ENCODE measurements at places on chromosomes 16 and 17. TPM values are rescaled to one million over a fixed set of nuclear protein-coding genes. Genes with fewer than 3 reads are reported as not detected.

DNA sequence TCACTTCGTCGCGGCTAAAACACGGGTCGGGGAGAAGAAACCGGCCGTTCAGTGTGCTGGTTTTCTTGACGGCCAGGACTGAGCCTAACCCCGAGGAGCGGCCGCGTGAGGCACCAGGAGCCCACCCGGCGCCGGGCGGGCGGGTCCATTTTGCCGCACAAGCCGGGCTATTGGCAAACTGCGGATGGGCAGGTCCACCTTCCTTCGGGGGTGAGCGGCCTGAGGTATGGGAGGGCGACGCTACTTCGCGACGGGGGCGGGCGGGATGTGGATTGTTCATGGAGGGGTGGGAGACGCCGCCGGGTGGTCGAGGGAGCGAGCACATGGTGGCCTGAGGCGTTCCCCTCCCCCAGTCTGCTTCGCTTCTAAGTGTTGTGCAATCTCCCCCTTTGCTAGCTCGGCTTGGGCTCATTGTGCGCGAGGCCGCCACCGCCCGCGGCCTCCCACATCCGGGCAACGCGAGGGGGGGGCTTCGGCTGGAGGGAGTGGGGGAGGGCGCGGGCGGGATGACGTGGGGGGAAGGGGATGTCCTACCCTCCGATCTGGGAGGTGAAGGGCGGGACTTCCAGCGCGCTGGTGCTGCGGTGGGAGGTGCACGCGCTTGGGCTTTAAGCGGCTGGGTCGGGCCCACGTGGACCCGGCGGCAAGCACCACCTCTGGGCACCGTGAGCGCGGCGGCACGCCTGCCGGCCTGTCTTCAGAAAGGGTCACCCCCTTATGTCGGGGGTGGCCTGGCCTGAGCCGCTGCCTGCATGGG is 5.9 kb upstream of the CD68 start:
- H3K4me3 ChIP-seq = peak overlapping the region; percentile 77
- H3K36me3 ChIP-seq = peaks cover 63% of the 10 kb centered on the region
- H3K27ac ChIP-seq = peak overlapping the region; percentile 97
- peak; percentile 90 for DNase-seq

- H3K27ac ChIP-seq = peak overlapping the region; percentile 13
- H3K4me1 ChIP-seq = peaks cover 2% of the 10 kb centered on the region
- H3K36me3 ChIP-seq = peaks cover 7% of the 10 kb centered on the region
- H3K4me3 ChIP-seq = no peak overlapping the region
Measured at GRCh38 chr16:12406926-12407690, 396.6 kb downstream of the CPPED1 start.

DNA sequence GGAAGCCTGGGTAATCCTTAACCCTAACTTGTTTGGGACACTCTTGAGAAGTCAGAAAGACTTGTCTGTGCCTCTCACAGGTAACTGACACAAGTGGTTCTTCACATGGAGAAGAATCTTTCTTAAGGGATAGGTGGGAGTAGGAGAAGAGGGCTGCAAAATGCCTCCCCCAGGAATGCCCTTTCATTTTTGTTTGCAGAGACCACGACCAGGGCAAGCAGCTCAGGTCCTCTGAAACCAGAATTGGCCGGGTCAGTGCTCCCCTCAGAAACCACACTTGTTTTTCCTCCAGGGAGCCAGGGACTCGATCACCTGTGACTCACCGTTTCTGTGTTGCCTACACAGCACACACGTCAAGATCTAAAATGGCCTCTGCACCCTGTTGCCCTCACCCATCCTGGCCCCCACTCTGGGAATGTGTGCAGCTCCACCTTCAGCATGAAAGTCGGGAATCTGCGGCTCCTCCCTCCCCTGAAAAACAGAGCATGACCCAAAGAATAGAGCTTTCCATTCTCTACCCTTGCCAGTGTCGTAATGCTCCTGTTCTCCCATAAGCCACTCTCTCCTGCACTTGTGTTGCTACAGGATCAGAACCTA is 36.1 kb downstream of the HNF1B start:
- no peaks in the 10 kb centered on the region for H3K4me1 ChIP-seq
- DNase-seq = peak; percentile 53
- H3K36me3 ChIP-seq = no peaks in the 10 kb centered on the region
- no peak overlapping the region for H3K27ac ChIP-seq
- no peak overlapping the region for H3K4me3 ChIP-seq

The SECTM1 gene
- 5.2 TPM for polyA plus RNA-seq

DNA sequence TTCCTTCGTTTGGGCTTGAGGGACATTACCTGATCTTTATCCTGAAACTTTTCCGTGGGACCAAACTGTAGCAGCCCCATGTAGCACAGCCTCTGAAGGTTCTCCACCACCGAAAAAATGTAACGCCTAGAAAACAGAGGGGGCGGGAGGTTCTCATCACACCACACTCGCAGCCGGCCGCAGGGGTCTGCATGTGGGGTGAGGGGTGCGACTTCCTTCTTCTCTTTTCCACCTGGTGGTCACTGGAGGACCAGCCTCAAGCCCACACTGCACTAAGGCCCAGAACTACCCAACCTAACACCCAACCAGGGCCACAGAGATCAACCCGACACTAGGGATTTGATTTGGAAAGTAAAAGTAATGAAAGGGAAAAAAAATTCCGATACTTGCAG is 57.1 kb downstream of the GTF3C1 start:
- no peak for DNase-seq
- peaks cover 74% of the 10 kb centered on the region for H3K36me3 ChIP-seq
- no peaks in the 10 kb centered on the region for H3K27me3 ChIP-seq
- peaks cover 12% of the 10 kb centered on the region for H3K4me1 ChIP-seq
- H3K4me3 ChIP-seq = no peak overlapping the region
- H3K27ac ChIP-seq = no peak overlapping the region

GRCh38 chr17:30005709-30006320 is 64.4 kb downstream of the EFCAB5 start:
- no peaks in the 10 kb centered on the region for H3K27me3 ChIP-seq
- peaks cover 7% of the 10 kb centered on the region for H3K4me1 ChIP-seq

GRCh38 chr16:11257131-11257938 is 1.3 kb upstream of the SOCS1 start:
- H3K27me3 ChIP-seq = no peaks in the 10 kb centered on the region
- H3K27ac ChIP-seq = peak overlapping the region; percentile 97
- H3K4me3 ChIP-seq = peak overlapping the region; percentile 77
- peaks cover 16% of the 10 kb centered on the region for H3K4me1 ChIP-seq
- peak; percentile 84 for DNase-seq

The KRT9 gene
- not detected for polyA plus RNA-seq

The WNT3 gene
- 1.0 TPM for polyA plus RNA-seq

Measured in IMR-90 (cell line).